Purkinje cell (primary cell): ENCODE measurements at places on chromosomes 6 and 20. TPM values are rescaled to one million over a fixed set of nuclear protein-coding genes. Genes with fewer than 3 reads are reported as not detected.

Gene HLA-G
- not detected in 2 replicates for polyA plus RNA-seq

Gene MDC1
- polyA plus RNA-seq, result 1.9 and 5.6 TPM in 2 replicates

Gene OR2H1
- polyA plus RNA-seq, result 0.49 TPM in 1 of 2 replicates, not detected in the other

Gene CST7
- not detected in 2 replicates for polyA plus RNA-seq

Gene MOCS1
- polyA plus RNA-seq, result 2.8 and 5.3 TPM in 2 replicates

Gene OR12D3
- not detected in 2 replicates for polyA plus RNA-seq

Gene ECT2L
- 0.31 TPM in 1 of 2 replicates, not detected in the other for polyA plus RNA-seq

Gene TGM3
- polyA plus RNA-seq, result 0.27 TPM in 1 of 2 replicates, not detected in the other

Gene SIRPD
- 2.2 TPM in 1 of 2 replicates, not detected in the other for polyA plus RNA-seq

Gene ITPA
- polyA plus RNA-seq, result 8.6 and 20.5 TPM in 2 replicates

Gene OPRL1
- polyA plus RNA-seq, result 0.13 TPM in 1 of 2 replicates, not detected in the other

Gene HELZ2
- polyA plus RNA-seq, result not detected in 2 replicates

Gene MAS1
- 0.44 TPM in 1 of 2 replicates, not detected in the other for polyA plus RNA-seq

Gene CNBD2
- polyA plus RNA-seq, result 0.91 and 1.9 TPM in 2 replicates

Gene TBPL1
- polyA plus RNA-seq, result 98.1 and 156 TPM in 2 replicates

Gene GSTA2
- polyA plus RNA-seq, result not detected in 2 replicates

Gene PDYN
- polyA plus RNA-seq, result 0.82 TPM in 1 of 2 replicates, not detected in the other

Gene ZC2HC1B
- not detected in 2 replicates for polyA plus RNA-seq

Gene DDO
- polyA plus RNA-seq, result 1.1 and 2.1 TPM in 2 replicates

Gene CST5
- polyA plus RNA-seq, result not detected in 2 replicates

Gene FNDC11
- polyA plus RNA-seq, result not detected in 2 replicates

Gene RIMS4
- polyA plus RNA-seq, result 0.04 and 0.19 TPM in 2 replicates

Gene FOXC1
- polyA plus RNA-seq, result 0.11 TPM in 1 of 2 replicates, not detected in the other

Gene TFAP2A
- polyA plus RNA-seq, result 4.4 and 9.1 TPM in 2 replicates

Gene RALGAPB
- polyA plus RNA-seq, result 15.5 and 19.8 TPM in 2 replicates

Gene SLC16A10
- polyA plus RNA-seq, result 6.8 and 9.9 TPM in 2 replicates
